ENCODE measurements at places on chromosomes 2 and 18.

DNA sequence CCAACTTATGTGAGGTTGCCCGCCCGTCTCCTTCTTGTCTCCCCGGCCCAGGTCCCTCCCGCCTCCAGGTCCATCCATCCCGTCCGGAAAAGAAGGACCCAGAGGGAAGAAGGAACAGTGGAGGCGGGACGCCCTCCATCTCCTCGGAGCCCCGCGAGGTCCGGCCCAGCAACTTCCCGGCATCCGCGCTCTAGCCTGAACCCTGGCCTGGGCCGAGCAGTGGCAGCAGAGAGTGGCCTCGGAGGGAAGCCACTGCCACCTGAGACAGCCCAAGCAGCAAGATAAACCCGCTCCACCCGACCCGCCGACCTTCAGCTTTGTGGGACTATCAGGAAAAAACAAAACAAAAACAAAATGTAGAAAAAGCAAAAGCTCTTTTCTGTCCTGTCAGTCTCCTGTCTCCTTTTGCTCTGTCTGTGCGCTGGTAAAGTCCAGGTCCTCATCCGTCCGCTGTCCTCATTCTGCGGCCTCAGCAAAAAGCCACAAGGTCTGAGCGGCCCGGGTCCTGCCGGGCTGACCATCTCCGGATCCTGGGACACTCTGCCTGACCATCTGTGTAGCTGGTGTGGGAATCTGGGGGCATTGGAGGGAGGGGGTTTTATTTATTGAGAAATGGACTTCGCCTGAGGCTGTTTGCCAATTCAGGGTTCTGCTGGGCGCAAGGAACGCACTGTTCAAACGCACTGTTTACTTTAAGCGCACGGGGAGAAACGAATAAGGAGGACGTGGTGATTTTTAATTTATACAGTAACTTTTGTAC is 3.1 kb downstream of the DLX1 start:
- DNase-seq = peak; percentile 5

GRCh38 chr2:71556692-71557250 is 103.4 kb downstream of the DYSF start:
- no peak for DNase-seq

DNA sequence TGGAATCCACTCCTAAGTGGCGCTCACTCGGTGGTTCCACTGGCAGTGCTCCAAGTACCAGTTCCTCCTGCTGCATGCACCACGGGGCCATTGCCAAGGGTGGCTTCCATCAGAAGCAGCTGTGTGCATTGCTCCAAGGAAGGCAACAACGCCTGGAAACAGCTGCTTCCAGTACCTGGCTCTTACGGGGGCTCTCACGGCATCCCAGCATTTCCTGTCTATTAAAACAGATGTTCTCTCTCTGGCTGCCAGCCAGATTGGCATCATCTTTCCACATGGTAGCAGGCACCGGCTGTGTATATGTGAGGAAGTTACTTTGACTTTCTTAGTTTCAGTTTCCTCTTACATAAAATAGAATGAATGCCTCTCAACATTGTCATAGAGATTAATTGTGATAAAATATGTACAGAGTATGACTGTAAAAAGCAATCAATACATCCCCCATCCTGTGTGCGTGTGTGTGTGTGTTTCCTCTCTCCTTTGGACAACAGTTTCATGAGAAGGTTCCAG is 84.9 kb downstream of the CMPK2 start:
- DNase-seq = no peak

DNA sequence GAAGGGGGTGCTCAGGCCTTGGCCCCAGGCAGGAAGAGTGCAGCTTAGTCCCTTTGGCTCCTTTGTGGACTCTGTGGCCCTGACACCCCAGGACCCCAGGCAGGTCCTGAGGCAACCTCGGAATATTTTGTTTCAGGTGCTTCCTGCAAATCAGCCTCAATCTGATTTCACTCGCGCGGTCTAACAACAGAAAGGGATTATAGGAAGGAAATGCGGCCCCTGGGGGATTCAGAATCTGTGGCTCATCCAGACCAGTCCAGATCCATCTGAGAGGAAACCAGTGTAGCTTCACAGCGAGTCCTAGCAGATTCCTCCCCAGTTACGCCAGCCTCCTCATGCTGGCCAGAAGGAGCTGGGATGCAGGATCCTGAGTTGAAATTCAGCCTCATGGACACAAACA is 59.5 kb upstream of the YWHAQ start:
- no peak for DNase-seq
